Germinal center (tissue), 1 donor: ENCODE measurements at places on chromosomes 2 and 18.

GRCh38 chr2:78710632-78711375, 314.7 kb upstream of the REG3G start:
- no peak for DNase-seq

DNA sequence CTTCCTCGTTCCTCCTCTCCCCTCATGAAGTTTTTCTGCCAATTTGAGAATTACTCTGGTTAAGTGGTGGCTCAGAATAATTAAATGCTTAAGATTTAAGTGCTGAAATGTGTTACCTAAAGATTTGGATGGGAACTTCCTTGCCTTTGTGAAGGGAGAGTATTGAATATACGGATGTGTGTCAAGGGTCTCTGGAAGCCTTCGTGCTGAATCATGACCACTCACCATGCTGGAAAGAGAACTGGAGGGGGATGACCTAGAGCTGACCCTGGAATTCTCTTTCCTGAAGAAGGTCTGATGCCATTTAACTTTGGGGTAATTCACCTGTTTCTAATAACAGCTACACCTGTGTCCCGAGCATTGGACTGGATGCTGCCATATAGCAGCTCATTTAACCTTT, 2.2 kb downstream of the MOCOS start:
- DNase-seq: no peak

DNA sequence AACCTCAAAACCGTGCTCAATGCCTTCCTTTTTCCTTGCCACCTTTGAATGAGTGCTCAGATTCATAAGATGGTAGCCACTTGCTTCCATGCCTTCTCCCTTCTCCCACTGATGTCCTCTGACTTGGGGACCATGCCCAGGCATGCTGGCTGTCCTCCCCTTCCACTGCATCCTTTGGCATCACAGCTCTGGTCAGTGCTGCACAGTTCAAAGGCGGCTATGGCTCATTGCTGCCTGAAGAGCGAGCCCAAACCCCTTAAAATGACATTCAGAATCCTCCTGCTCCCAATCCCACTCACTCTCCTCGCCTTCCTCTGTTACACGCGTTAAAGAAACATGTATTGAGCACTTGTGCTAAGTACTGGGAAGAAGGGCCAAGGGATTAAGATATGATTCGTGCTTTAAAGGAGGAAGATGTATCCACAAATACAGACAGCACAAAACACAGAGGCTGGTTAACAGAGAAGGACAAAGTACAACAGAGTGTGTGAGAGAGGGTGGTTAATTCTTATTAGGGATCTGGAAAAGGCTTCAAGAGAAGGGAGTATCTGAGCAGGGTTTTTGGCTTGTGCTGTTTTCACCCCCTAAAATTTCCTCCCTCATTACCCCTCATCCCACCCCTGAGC, 81.8 kb downstream of the CERKL start:
- no peak for DNase-seq

- DNase-seq: no peak
Observed at GRCh38 chr2:220670511-220670910, 901.6 kb downstream of the EPHA4 start.

GRCh38 chr2:86068136-86068588, 37.5 kb downstream of the POLR1A start:
- DNase-seq: no peak

GRCh38 chr2:54088191-54088634, 27.2 kb upstream of the ACYP2 start:
- DNase-seq: no peak

- DNase-seq: no peak
Observed at GRCh38 chr2:202049840-202050239, 16.2 kb downstream of the FZD7 start.

- DNase-seq: no peak
Observed at GRCh38 chr2:240452462-240453256, 17.2 kb downstream of the GPC1 start.

- DNase-seq: peak; percentile 16
Observed at GRCh38 chr2:60984720-60985119, 32.8 kb upstream of the PEX13 start.

DNA sequence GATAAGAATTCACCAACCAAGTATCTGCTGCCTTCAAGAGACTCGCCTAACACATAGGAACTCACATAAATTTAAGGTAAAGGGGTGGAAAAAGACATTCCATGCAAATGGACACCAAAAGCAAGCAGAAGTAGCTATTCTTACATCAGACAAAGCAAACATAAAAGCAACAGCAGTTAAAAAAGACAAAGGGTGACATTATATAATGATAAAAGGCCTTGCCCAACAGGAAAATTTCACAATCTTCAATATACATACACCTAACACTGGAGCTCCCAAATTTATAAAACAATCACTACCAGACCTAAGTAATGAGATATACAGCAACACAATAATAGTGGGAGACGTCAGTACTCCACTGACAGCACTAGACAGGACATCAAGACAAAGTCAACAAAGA, 41.4 kb downstream of the NEMP2 start:
- DNase-seq: no peak

- no peak for DNase-seq
Observed at GRCh38 chr2:20667531-20668401, 822 bp downstream of the GDF7 start.

GRCh38 chr2:85254540-85255300, 73.1 kb downstream of the TGOLN2 start:
- no peak for DNase-seq

DNA sequence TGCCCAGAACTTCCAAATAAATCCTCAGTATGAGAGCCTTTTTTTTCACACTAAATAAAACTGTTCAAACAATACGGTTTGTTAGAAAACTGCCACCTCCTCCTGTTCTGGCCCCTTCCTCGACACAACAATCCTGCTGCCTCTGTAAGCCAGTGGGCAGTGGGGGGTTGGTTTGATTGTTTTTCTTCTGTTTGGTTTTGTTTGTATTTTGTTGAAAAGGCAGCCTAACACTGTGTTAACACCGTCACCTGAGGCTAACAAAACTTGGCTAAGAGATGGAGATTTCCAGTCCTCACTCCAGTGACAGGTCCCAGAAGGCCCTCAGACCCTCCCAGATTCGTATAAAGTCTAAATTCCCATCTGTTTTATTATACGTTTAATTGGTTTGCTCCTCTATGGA, 402.1 kb downstream of the ZNF521 start:
- DNase-seq: no peak

- DNase-seq: no peak
Observed at GRCh38 chr18:28961669-28962228, 784.8 kb upstream of the CDH2 start.

DNA sequence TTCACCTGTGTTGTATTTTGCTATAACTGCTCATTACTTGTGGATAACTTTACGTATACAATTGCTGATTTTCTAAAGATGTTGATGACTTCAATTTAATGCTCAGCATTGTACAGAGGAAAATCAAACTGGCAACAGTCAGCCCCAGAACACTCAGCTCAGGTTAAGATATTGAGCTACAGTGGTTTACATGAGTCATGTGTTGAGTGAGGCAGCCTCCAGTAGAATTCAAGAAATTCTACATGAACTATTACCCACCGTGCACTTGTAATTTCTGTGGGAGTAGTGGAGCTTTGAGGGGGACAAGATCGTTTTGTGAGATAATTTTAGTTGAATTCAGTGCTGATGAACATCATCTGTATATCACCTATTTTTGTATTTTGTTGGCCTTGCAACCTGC, 292.3 kb downstream of the ALPK2 start:
- no peak for DNase-seq

DNA sequence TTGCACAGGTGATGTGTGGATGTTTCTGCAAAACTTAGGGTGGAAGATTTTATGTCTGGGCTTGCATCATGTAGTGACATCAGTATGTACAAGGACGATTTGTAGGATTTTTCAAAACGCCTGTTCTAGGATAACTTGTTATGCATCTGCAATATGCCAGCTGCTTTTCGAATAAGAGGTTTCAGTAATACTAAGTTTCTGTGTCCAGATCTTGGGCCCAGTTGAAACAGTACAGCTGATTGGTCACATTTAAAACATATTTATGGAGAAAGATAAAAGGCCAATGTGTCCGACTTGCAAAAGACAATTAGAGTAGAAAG, 1.2 kb downstream of the PTPN4 start:
- DNase-seq: no peak

DNA sequence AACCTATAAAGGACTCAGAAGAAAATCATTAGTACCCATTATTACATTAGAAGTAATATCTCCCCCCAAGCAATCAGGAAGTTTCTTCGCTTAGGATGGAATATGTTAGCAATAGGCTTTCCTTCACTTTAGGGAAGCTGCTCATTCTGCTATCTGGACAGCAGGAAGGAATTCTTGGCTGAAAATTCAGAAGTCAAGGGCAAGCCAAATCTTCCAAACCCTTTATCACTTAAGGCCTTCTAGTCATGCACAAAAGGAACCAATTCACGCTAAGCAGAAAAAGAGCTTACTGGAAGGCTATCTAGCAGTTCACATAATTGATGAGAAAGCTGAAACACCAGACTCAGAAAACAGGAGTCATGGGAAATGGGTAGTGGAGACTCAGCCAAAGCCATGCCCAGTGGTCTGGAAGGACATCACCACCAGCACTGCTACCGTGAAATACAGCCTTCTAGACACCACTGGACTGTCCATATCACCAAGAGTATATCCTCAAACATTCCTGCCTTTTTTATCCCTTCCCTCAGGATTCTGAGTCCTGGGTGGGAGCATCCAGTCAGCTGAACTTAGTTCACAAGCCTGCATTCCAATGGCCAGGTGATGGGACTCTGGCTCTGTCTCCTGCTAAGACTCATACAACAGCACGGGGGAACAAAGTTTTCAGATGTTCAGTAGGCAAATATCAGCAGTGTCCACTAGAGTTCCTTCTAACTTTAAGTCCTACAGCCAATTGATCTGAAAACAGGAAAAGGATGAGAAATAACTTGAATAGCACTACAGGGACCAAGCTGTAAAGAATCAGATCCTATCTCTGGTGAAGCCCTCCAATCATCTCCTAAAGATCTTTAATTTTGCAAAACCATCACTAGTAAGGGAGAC, 14.8 kb upstream of the ADAM17 start:
- DNase-seq: no peak

GRCh38 chr2:104698276-104698675, 155.6 kb upstream of the POU3F3 start:
- no peak for DNase-seq

DNA sequence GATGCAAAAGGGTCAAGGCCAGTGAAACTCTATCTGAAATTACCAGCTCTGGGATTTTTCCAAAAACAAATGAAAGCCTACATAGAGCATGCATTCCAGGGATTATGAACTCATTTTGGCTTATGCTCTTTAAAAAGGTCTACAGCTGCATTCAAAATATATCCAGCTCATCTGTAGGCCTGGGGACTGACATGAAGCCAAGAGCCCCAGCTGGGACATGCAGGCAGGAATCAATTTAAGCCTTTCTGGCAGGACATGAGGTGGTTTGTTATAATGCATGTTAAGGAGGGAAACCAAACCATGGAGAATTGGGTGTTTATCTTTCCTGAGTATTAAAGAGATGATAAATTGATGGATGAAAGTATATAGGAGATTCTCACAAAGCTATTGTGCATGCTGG, 164.5 kb downstream of the RBM43 start:
- no peak for DNase-seq

DNA sequence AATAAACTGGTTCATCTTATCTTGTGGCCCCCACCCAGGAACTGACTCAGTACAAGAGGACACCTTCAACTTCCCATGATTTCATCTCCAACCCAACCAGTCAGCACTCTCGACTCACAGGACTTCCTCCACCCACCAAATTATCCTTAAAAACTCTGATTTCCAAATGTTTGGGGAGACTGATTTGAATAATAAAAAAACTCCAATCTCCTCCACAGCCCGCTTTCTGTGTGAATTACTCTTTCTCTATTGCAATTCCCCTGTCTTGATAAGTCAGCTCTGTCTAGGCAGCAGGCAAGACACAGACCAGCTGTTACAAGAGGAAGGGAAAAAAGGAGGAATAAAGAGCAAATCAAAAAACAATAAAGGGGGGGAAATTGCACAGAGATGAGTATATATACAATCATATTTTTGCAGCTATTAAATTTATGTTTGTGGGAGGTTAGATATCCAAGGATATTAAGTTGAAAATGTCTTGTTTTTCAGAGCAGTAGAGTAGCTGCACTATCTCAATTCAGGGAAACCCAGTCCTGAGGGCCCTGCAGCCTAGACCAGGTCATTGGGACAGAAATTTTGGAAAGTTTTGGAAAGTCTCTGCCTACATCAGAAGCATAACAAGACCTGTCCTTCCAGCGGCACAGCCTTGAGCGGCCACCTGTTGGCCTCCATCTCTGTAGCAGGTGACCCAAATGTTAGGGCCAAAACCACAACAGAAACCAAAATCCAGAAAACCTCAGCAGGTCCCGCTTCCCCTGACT, 32.8 kb upstream of the SIGLEC15 start:
- DNase-seq: no peak

DNA sequence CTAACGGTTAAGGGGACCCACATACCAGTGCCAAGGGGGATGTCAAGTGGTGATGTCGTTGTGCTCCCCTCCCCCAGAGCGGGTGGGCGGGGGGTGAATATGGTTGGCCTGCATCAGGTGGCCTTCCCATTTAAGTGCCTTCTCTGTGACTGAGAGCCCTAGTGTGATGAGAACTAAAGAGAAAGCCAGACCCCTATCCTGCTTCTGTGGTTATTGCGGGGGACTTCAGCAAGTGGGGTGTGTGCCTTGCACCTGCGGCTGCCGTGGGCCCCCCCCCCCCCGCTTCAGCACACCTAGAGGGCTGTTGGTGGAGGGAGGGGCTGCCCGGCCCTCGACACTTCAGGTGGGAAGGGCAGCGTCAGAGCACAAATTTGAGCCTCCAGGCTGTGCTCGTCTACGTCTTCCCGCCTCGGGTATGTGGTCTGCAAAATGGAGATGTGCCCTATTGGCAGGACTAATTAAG, 6.1 kb downstream of the CTDSP1 start:
- no peak for DNase-seq

DNA sequence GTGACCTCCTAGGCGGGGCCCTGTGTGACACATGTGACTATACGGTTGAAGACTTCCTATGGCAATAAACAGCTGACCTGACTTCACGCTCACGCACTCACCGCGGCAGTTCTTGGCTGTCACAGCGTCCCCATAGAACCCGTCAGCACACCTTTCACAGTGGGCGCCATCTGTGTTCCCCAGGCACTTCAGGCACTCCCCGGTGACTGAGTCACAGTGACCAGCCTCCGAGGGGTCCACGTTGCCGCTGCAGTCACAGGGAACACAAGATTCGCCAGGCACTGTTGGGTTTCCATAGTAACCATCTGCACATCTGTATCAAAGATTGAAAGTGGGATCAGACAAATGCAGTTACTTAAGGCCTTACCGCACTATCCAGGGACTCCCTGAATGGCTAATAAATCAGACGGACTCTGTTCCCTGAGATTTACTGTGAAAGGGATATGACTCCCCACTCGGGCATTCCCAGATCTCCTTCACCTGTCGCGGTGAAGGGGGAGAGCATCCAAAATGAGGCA, 94.5 kb downstream of the LAMA1 start:
- DNase-seq: no peak

GRCh38 chr2:229780856-229781773, 66.8 kb upstream of the DNER start:
- peak; percentile 53 for DNase-seq

- no peak for DNase-seq
Observed at GRCh38 chr2:239257511-239257937, 143.3 kb downstream of the HDAC4 start.
